ENCODE measurements at places on chromosomes 1 and 21.

GRCh38 chr1:18043871-18044270 lies 63.7 kb upstream of the IGSF21 start:
- DNase-seq: no peak

GRCh38 chr1:62726011-62726442 lies 37.8 kb upstream of the DOCK7 start:
- no peak for DNase-seq

DNA sequence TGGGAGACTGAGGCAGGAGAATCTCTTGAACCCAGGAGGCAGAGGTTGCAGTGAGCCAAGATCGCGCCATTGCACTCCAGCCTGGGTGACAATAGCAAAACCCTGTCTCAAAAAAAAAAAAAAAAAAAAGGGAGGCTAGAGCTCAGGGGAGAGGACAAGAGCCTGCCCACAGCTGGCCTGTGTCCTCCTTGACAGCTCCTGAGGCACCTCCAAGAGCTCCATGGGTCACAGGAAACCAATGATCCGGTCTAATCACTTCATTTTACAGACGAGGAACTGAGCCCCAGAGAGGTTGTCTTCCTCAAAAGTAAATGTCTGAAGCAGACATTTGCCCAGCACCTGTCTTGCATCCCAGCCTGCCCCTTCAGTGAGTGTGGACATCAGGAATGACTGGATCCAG lies 49.4 kb downstream of the NID1 start:
- DNase-seq: no peak

- DNase-seq: no peak
These were observed 1.0 kb downstream of the PDXK start for GRCh38 chr21:43719748-43720538.

Measured in stimulated activated CD4-positive, alpha-beta T cell treated with anti-CD3 and anti-CD28 coated beads, Interleukin-15, amount 100 ng/mL, for 48 hours (primary cell).